Right lobe of liver (tissue), 6 donors: ENCODE measurements at places on chromosomes 7 and 10. TPM values are rescaled to one million over a fixed set of nuclear protein-coding genes. Genes with fewer than 3 reads are reported as not detected.

RAMP3 gene
- total RNA-seq = 25.9 TPM

C10orf143 gene
- total RNA-seq = 0.68 TPM

FFAR4 gene
- total RNA-seq = 0.19 TPM

VAX1 gene
- not detected for total RNA-seq

NKX1-2 gene
- total RNA-seq = not detected

VWA2 gene
- 0.09 TPM for total RNA-seq

CALML5 gene
- not detected for total RNA-seq

CCDC146 gene
- 3.6 TPM for total RNA-seq

TWIST1 gene
- not detected for total RNA-seq

CUZD1 gene
- total RNA-seq = not detected

CHAT gene
- not detected for total RNA-seq

DYNC1I1 gene
- 0.80 TPM for total RNA-seq

CYP3A7 gene
- total RNA-seq = 252 TPM

ELAPOR2 gene
- total RNA-seq = 1.0 TPM

PAX4 gene
- total RNA-seq = not detected
